ENCODE measurements at places on chromosomes 2 and 18.

DNA sequence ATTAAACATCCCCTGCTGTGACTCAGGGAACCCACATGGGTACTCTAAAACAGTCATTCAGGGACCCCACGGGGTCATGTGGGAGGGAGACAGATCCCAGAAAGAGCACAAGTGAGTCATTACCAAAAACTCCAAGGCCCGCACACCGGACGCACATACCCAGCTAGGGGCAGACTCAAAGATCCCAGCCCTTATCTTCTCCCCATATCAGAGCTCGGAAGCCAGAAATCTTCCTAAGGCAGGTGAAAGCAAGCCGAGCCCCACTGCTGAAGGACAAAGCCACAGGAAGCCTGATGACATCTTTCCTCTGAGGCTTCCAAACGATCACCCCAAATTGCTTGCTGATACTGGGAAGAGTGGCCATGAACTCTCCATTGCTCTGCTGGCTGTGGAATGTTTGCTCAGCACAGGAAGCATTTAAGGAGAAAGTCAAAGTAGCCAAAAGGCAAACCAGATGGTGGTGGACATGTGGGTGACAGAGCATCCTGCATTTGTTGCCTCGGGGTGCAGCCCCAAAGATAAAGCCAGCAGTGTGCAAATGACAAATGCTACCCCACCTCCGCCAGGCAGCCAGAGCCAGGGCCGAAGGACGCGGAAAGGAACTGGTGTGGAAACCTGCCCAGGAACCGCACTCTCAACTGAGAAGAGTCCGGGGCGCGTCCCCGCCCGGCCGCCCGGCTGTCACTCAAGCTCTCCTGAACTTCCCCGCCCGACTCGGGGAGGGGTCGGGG lies 784 bp downstream of the ACTR1B start:
- DNase-seq, result peak; percentile 69

DNA sequence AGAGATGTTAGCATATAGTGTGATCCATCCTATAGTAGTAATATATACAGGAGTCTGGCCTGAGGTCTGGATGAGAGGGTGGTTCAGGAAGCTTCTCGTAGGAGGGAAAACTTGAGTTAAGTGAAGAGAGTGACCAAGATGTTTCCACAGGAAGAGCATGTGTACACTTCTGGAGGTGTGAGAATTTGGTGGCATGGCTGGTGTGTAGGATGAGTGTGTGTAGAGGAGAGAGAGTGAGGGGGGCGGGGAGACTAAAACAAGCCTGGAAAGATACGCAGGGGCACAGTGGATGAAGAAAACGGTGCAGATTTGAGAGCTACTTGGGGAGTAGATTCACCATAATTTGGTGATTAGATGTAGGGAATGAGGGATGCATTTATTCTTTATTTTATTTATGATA lies 43.5 kb upstream of the CTLA4 start:
- DNase-seq, result no peak

DNA sequence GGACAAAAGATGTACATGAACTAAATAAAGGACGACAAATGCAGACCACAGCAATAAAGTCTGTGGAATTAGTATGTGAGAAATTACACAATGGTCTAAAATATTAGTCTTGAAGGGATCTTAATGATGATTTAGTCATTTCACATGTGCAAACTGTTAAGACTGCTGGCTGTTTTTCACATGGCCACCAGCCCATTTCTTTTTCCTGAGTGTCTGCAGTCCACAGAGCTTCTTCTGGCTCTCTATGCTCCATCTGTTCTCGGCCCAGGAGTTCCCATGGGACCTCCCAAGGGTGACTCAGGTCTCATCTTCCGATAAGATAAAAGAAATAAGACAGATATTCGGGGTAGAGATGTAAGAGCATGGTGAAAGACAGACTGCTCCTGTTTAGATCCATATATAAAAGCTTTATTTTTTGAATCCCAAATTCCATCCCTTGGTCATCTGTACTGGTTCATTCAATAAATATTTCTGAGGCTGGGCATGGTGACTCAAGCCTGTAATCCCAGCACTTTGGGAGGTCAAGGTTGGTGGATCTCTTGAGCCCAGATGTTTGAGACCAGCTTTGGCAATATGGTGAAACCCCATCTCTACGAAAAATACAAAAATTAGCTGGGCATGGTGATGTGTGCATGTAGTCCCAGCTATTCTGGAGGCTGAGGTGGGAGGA lies 20.1 kb downstream of the IL1RL1 start:
- no peak for DNase-seq

GRCh38 chr2:1708476-1709334 lies 35.6 kb downstream of the PXDN start:
- no peak for DNase-seq

- no peak for DNase-seq
Observed at GRCh38 chr2:54626131-54626530, 97.3 kb upstream of the EML6 start.

DNA sequence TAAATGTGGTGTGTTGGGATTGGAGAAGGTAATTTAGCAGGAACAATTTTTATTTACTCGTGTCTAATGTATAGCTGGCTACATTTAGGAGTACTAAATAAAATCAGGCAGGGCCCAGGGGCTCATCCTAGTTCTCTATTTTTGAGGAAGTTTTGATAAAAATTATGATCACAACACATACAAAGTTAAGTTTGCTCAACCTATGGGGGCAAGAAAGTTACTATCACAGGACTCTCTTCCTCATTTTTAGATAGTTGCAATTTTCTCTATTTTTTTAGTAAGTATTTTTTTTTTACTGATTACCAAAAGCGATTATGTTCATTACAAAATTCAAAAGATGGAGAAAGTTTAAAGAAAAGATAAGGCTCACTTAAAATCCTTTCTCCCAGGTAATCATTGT lies 60.0 kb upstream of the RPE start:
- DNase-seq, result no peak

DNA sequence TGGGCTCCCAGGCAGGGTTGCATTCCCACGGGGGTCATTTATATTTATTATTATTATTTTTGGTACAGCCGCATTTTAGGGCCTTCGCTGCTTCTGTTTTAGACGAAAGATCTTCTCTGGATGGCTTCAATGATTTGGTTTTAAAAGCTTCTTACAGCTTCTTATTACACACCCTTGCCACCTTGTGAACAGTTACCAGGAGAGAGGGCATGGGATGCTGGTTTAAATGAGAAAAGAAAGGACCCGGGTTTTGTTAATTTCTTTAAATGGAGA lies 1.7 kb downstream of the SH3RF3 start:
- no peak for DNase-seq

GRCh38 chr2:203637471-203638167 lies 68.8 kb upstream of the CD28 start:
- peak; percentile 74 for DNase-seq

DNA sequence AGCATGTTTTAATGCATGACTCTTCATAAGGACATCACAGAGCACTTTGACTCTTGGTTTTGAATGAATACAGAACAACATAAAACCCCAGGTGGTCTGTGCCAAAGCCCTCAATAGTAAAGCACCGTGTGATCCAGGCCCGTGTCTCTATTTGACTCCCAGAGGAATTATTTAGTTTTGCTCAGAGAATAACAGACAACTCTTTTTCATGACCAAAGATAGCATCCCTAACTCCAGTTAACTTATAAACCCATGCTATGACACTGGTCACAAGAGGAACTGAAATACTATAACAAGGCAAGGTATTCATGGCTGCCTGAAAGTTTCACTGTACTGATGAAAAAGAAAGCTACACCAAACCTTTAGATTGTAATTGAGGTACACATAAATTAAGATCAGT lies 128.4 kb downstream of the IKZF2 start:
- no peak for DNase-seq

- no peak for DNase-seq
Observed at GRCh38 chr2:177306550-177306949, 42.0 kb upstream of the NFE2L2 start.

DNA sequence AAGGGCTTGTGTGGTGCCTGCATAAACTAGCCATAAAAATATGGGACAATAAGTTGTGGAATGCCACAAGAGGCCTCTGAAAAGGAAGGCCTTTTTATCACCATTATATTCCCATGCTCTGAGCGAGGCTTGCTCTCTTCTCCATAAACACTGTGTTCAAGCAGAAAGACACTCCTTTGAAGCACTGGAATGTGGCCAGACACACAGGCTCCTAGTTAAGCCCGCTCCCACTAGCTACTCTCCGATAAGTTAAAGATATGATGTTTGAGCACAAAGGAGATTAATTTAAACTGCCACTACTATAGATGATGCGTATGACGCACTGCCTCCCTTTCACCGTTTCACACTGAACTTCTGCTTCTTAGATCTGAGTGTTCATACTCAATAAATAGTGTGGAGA lies 188.7 kb upstream of the TWIST2 start:
- no peak for DNase-seq

GRCh38 chr18:32177530-32177929 lies 12.3 kb upstream of the MEP1B start:
- DNase-seq, result no peak

DNA sequence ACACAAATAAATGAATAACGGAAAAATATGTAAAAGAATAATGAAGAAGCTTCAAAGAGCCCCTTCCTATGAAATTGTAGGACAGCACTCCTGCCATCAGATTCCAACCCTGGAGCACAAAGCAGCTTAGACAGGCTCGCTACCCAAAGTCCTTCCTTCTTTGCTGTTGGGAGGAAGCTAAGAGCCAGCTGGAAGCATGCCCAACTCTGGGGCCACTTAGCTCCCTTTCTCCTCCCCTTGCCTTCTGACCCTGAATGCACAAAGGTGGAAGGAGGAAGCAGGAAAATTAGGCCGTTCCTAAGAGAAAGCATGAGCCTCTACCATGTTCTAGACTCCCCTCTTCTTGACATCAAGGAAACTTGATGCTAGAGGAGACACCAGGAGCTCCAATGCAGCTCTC lies 700.8 kb downstream of the RNF144A start:
- no peak for DNase-seq

- no peak for DNase-seq
Observed at GRCh38 chr18:37563931-37564392, 1.6 kb downstream of the CELF4 start.

DNA sequence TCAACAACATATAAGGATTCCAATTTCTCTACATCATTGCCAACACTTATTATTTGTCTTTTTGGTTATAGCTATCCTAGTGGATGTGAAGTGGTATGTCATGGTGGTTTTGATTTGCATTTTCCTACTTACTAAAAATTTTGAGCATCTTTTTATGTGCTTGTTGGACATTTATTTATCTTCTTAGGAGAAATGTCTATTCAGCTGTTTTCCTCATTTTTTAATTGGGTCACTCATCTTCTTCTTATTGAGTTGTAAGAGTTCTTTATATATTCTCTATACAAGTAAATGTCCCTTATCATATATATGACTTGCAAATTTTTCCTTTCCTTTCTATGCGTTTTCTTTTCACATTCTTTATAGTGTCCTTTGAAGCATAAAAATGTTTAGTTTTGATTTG lies 4.7 kb upstream of the CCL20 start:
- DNase-seq, result no peak

DNA sequence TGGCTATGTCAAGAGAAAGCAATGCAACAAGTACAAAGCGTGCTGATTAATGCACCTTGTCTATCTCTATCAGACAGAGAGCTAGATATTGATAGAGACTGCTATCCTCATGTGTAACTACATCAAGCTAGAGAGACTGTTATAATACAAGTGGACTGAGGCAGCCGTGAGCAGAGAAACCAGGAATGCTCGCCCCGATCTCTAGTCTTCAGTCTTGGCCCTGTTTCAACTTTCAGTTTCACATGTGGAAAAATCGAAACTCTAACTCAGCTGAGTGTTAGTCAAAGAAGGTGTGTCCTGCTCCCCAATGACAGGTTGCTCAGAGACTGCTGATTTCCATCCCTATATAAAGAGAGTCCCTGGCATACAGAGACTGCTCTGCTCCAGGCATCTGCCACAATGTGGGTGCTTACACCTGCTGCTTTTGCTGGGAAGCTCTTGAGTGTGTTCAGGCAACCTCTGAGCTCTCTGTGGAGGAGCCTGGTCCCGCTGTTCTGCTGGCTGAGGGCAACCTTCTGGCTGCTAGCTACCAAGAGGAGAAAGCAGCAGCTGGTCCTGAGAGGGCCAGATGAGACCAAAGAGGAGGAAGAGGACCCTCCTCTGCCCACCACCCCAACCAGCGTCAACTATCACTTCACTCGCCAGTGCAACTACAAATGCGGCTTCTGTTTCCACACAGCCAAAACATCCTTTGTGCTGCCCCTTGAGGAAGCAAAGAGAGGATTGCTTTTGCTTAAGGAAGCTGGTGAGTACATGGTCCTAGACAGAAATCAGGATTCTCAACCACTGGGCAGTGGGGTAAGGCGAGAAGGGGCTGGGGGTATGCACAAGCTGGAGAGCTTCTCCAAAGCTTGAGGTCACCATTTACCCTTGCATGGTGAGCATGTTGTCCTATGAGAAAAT lies at the start of gene RSAD2:
Gene RSAD2 (plus strand): TSS at position 376 of the 903 bp plus-strand sequence. CDS start 24 bp downstream, at position 400.
- peak; percentile 67 for DNase-seq

DNA sequence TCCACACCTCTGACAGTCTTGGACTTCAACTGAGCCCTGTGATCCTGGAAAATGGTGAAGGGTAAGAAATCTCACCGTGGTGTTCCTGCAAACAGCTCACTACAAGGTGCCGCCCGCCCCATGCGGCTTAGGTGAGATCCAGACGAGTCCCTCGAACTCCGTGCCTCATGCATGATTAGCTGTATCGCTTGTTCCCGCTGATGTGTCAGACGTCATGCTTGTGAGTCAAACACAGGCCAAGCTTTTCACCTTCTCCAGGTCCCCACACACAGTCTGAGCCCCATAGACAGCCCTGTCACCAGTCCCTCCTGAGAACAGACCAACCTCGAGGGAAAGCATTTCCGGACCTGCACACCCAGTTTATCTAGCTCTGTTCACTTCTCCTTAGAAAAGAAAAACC lies 740.5 kb downstream of the GALR1 start:
- DNase-seq, result no peak

- no peak for DNase-seq
Observed at GRCh38 chr2:109382226-109382895, 231.4 kb downstream of the SEPTIN10 start.

DNA sequence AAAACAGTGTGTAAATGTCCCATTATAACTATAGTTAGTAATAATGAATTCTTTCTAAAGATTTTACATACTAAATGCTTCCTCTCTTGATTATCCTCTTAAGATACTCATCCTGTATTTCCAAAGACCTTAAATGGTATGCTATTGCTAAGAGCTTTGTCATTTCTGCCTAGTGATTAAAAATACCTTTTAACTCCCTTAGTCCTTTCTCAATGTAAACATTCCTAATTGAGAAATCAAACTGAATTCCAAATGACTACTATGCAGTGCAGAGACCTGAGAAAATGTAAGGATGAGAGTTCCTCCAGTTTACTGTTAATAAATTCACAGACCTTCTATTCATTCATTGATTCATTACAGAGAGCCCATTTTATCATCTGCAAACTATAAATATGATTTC lies 86.9 kb downstream of the SOS1 start:
- no peak for DNase-seq

Measured in DND-41 (cell line).